ENCODE measurements at places on chromosomes 2 and 18.
A peak's percentile ranks its signal among the peaks of the same experiment; 100 is the strongest.

- no peak for DNase-seq
Observed at GRCh38 chr2:183244300-183244844, 120.1 kb downstream of the NUP35 start.

- DNase-seq = no peak
Observed at GRCh38 chr2:180247658-180248057, 240.6 kb upstream of the CWC22 start.

DNA sequence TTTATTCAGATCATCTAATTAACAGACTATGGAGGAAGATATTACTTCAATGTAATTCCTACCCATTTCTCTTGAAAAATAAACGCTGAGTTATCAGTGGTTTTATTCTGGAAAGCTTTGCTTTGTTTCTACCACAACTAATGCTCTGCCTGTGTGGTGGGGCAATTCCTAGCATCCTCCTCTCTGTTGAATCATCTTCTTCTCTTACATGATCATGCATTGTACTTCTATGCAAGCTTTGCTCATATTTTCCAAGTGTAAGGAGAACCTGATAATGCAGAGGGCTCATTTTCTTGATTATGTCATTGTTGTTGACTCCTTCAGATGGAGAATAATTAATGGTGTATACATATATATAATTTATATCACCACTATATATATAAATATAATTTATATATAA is 46.7 kb downstream of the CCDC195 start:
- DNase-seq = peak; percentile 65

DNA sequence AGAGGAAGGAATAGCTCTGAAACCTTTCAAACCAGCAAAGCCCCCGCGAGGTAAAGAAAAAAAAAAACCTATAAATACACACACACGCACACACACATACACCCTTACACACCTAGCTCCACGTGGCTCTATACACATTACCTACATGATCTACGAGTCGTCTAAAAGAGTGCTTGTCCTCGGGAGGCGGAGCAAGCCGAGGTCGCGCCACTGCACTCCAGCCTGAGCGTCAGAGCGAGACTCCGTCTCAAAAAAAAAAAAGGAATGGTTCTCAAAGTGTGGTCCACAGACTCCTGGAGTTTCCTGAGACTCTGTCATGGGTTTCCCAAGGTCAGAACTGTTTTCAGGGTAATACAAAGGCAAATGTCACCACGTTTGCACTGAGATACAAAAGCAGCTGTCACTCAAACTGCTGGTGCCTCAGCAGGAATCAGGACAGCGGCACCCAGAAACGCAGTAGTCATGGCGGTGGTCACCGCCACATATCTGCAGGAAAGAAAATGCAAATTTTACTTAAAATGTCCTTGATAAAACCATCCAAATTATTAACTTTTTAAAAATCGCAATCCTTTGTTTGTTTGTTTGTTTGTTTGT is 130.0 kb upstream of the GPC1 start:
- no peak for DNase-seq

DNA sequence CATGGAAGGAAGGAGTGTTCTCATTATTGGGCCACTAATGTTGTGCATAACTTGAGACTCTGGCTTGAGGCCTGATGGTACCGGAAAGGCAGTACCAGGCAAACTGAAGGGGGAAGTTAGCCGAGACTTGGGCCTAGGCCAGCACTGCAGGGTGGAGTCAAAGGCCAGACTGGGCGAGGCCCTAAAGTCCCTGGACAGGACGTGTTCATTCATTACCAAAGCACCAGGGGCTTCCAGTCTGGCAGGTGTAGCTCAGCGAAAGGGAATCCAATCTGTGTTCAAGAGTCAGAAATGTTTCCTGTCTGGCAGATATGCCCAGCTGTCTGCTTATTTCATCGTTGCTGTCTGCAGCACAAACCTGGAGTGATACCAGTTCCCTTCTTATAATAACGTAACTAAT is 4.7 kb upstream of the ITSN2 start:
- no peak for DNase-seq

DNA sequence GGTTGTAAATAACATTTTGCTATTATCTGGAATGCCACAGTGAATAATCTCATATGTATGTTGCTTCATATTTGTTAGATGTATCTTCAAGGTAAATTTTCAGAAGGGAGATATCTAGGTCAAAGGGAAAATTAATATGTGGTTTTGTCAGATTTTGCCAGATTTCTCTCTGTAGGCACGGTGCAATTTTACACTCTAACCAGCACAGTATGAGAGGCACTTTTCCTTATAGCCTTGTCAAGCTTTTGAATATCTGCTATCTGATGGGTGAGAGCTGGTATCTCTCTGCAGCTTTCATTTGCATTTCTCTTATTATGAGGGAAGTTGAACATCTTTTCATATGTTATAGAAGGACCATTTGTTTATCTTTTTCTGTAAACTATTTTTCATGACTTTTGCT is 175.7 kb upstream of the PGAP1 start:
- DNase-seq = peak; percentile 51

DNA sequence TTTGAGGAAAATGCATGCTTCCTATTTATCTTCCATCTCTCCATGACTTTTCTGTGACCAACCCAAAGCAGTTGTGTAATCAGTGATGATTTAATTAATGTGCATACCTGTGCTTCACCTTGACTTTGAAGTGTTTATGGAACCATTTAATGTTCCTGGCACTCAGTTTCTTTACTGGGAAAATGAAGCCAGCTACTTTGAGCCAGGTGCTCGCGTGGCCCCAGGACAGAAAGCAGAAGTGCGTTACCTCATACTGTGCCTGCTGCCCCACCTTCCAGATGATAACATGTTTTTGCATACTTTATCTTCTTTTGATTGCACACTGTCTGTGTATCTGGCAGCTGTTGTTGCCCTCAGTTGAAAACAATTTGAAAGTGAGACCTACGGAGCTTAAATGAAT is 61.3 kb downstream of the PMAIP1 start:
- DNase-seq = no peak

- DNase-seq = no peak
Observed at GRCh38 chr2:137912371-137912770, 51.9 kb upstream of the HNMT start.

DNA sequence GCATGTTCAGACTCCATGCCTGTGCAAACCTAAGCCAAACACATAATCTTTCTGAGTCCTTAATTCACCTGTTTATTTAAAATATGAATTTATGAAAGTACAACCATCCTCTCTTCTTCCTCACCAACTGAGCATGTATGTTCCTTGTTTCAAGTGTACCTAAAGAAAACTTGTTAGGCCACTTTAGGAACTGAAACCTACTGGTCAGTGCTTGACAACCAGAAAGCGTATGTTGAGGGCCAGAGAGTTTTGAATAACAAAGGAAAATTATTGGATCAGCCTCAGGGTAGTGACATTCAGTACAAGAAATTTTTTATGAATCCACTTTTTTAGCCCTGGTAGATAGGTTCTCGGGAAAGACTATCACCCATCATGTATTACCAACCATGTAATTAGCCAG is 847.6 kb upstream of the CELF4 start:
- no peak for DNase-seq

DNA sequence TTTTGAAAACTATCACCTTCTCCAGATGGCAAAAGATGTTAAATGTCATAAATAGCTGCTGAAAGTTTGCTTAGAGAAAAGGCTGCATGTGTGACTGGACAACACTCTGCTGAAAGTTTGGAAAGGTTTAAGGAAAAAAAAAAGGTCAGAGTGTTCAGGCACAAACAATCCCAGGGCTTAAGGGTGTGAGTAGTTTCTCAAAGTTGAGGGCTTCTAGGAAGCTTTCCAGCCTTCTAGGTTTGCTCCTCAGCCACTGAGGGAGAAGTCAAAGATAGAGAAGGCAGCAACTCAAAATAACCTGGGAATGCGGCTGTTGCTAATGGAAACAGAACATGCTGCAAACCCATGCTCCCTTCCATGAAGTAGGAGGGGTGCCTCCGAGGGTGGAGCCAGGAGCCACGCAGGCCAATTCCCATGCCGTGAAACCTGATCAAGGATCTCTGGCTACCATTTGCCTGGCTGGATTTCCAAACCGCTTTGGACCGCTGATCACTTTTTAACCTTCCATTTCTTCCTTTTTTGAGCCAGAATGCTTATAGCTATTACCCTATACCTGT is 88.0 kb downstream of the TEX51 start:
- no peak for DNase-seq

DNA sequence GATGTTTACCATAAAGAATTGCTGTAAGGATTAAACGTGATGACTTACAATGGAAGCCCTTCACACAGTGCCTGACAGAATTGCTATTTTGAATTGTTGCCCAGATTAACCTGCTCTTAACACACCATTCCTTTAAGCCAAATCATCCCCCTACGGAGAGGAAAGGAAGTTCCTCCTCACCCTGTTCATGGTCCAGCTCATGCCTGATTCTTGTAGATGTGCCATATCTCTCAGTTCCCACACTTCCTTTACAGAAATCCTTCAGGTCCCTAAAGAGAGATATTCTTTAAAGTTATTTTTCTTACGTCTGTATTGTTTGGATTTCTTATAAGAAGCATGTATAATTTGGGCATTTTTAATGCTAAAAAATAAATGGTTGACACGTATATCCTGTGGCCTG is 127.5 kb upstream of the DAPL1 start:
- peak; percentile 73 for DNase-seq

- no peak for DNase-seq
Observed at GRCh38 chr2:148046802-148047201, 25.9 kb downstream of the MBD5 start.

GRCh38 chr2:64359171-64359891 is 94.6 kb upstream of the LGALSL start:
- peak; percentile 16 for DNase-seq

DNA sequence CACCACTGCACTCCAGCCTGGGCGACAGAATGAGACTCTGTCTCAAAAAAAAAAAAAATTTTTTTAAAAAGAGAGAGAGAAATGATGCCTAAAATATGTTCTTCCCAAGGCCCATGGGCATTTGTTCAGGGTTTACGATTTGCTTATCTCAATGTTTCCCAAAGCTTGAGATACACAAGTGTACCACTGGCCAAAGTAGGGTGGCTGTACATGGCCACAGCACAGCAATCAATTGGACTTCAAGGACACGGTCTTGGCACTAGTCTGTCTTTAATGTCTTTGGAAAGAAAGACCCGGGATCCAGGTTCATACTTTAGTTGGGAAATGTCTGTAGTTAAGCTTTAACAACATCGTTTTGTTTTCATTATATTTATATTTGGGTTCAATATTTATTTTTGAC is 9.5 kb upstream of the CATIP start:
- DNase-seq = no peak

- DNase-seq = peak; percentile 1
Observed at GRCh38 chr18:30044496-30044895, 998.0 kb downstream of the DSC3 start.

DNA sequence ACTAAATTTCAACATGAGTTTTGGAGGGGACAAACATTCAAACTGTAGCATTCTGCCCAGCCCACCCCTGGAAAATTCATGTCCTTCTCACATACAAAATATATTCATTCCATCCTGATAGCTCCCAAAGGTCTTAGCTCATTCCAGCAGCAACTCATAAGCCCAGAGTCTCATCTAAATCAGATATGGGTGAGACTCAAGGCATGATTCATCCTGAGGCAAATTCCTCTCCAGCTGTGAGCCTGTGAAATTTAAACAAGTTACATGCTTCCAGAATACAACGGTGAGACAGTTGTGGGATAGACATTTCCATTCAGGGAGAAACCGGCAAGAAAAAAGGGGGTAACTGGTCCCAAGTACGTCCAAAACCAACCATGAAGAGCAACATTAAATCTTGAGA is 43.5 kb upstream of the FAHD2A start:
- peak; percentile 74 for DNase-seq

GRCh38 chr18:63197246-63197869 is 122.2 kb downstream of the BCL2 start:
- DNase-seq = no peak

DNA sequence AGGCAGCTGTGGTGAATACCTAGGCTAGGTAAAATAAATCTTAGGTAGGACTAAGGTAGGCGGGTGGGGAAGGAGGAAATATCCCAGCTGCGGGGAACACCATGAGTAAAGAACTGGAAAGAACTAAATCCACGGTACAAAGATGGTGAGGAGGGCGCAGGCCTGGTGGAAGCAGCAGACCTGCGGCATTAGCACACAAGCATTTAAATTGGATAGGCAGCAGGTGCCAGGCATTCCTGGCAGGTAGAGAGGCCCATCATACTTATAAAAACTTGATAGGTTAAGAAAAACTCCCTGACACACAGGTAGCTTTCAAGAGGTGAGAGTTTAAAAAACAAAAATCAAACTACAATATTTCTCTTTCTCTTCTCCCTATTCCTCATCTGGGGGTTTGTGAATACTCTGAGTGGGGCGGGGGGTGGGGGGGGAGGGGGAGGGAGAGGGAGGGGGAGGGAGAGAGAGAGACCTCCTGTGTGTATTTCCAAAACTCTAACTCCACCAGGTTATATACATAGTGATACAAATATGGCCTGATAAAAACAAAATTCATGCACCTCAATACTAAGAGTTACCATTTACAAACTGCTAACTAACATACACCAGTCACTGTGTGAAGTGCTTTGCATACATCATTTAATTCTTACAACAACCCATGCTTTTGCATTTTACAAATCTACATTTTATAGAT is 13.5 kb downstream of the AAK1 start:
- DNase-seq = no peak

GRCh38 chr18:74528478-74528877 is 5.8 kb upstream of the CNDP1 start:
- no peak for DNase-seq

GRCh38 chr2:162242586-162243280 is 512 bp downstream of the FAP start:
- peak; percentile 99 for DNase-seq

DNA sequence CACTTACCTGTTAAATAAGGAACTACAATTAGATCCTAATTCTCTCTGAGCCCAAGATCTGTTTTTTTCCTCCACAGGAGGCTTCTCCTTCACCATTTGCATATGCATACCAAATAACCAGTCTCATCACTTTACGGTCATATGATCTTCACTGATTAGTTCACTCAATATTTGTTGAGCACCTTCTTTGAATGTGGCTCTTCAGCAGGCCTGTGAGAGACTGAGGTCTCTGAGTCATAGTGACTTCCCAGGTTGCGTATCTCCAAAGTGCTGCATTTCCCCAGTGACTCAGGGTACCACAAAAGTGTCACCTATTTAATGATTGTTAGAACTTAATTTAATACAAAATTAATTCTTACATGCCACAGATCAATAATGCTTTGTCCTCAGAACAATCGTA is 108.8 kb upstream of the TRIB2 start:
- no peak for DNase-seq

GRCh38 chr2:15775753-15776628 is 164.4 kb upstream of the MYCN start:
- no peak for DNase-seq

Data from amniotic epithelial cell (primary cell).